ENCODE measurements at places on chromosomes 6 and 20. TPM values are rescaled to one million over a fixed set of nuclear protein-coding genes. Genes with fewer than 3 reads are reported as not detected.

Gene MAP7
- total RNA-seq: 1.4 TPM

Gene TSBP1
- total RNA-seq: not detected

Gene ZNF292
- 42.0 TPM for total RNA-seq

Gene C6orf163
- 0.77 TPM for total RNA-seq

Gene TMEM74B
- not detected for total RNA-seq
